ENCODE measurements at places on chromosomes 7 and 10.

- peak; percentile 91 for DNase-seq
Observed at GRCh38 chr10:63671317-63671937, 150.2 kb downstream of the REEP3 start.

GRCh38 chr10:11625019-11625735 is 13.7 kb upstream of the USP6NL start:
- no peak for DNase-seq

DNA sequence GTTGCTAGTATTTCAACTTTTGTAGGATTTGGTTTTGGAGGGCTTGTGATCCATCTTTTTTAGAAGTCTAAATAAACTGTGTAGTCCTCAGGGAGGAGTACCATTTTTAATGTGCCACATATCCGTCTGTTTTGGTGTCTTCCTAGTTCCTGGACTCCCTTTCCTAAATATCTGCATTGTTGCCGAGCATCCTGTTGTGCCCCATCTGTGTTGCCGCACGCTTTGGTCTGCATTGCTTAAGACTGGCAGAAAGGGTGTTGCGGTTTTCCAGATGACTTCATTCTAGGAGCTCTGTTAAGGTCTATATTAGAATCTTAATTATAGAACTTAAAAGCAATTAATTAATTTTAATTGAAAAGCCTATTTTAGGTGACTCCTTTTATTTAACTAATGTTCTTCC is 49.4 kb downstream of the RBM33 start:
- DNase-seq, result no peak

GRCh38 chr7:71131256-71132126 is 453 bp upstream of the GALNT17 start:
- no peak for DNase-seq

DNA sequence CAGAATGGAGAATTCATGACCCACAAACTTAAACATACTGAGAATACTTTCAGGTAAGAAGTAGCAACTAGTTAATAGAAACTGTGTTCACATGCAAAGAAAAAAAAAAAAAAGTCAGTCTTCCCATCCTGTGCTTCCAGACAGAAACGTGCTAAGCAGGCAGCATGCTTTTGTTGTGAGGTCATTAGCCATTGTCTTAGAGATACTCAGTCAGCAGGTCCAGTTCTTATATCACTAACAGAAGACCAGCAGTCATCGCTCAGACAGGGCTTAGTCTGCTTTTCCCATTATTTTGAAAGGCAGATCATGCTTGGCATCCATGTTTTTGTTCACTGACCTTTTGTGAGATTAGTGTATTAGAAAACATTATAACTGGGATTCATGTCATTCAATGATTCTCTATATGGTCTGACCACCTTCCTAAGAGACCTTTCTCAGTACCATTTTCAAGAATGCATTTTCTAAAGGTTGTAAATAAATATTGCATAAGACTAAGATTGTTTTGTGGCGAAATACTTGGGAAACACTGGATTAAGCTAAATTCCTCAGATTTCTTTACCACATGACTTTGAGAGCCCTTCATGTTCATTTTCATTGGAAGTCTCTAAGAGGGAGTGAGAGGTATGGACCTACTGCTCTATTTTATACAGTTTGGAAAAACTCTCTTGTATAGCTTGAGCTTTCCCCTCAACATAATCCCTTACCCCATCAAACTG is 45.0 kb upstream of the AGBL3 start:
- peak; percentile 88 for DNase-seq

DNA sequence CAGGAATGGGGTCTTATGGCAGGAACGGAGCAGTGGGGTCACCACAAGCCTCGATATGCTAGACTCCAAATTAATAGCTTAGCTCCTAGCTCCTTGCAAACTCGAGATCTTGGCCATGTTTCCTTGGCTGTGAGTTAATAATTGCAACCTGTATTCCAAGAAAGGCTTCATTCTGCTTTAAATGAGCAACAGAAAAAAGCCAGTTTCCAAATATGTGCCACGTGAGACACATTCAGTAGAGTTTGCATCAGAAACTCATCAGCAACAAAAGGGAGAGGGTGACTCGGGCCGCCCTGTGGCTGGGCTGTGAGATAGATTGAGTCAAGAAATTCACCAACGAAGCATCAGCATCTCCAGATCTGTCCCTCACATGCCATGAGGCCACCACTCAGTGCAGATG is 112.0 kb downstream of the NPTX2 start:
- DNase-seq, result no peak

- DNase-seq, result no peak
Observed at GRCh38 chr10:130026670-130027456, 62.8 kb upstream of the EBF3 start.

DNA sequence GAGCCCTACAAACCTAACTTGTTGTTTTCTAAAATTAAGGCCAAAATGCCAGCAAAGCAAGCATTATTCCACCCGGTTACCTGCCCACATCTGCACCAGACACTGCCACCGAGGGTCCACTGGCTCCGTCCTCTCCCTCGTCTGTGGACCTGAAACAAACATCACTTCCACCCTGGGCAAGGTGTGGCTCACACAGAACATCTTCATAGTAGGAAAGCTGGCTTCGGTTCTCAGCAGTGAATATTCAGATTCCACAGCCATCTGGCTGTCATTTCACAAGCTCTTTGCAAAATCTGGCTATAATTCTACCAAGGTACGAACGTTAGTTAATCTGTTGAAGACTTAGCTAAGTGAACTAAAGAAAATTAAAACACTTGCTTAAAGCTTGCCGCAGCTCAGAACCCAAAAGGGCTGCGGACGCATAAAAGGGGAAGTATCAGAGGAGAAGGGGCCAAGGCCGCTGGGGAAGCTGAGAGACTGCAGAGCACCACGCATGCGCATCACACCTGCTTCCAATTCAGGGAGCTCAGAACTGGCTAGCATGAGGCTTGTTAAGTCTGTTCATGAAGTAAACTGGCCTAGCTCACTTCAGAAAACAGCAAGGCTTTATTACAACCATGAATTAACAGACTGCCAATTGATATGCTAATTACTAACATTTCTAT is 46.1 kb downstream of the PTPRN2 start:
- DNase-seq, result no peak

DNA sequence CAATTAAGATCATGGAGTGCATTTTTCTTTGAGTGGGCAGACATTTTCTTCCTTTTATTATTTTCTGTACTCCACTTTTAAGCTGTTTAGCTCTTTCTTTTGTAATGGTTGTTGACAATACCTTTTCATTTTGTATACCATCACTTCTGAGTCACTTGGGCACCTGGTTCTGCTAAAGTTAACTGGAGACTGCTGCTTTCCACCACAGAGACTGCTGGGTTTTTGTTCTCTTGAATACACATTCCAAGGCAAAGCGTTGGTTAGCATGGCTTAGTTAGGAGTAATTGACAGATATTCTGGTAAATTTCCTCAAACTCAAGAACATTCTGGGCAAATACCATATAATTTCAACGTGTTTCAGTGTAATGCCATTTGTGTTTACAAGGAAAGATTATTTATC is 541.9 kb upstream of the CELF2 start:
- DNase-seq, result no peak

DNA sequence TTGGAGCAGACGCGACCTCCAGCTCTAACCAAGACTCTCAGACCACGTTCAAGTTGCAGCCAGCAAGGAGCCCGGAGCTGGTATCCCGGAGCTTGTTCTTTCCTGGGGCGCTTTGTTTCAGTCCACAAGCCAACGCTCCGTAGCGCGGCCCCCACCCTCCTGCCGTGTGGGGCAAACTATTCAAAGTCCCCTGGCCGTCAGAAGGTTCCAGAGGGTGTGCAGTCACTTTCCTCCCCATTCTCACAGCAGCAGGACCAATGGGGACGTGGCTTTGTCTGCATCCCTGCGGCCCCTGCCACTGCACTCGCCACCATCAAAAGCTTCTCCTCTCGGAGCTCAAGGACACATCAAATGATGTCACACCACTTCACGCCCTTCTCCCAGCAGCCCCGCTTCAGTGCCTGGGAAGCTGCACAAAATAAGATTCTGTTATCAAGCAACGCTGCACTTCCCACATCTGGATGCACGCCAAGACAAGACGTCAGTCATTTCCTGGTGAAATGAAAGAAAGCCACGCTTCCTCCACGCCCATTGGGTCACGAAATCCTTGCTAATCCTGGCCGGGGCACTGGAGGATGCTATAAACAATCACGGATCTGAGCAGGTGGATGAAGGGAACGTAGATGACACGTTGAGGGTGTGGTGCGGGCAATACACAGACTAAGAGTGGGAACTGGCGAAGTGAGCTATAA is 348.2 kb downstream of the PTPRN2 start:
- no peak for DNase-seq

DNA sequence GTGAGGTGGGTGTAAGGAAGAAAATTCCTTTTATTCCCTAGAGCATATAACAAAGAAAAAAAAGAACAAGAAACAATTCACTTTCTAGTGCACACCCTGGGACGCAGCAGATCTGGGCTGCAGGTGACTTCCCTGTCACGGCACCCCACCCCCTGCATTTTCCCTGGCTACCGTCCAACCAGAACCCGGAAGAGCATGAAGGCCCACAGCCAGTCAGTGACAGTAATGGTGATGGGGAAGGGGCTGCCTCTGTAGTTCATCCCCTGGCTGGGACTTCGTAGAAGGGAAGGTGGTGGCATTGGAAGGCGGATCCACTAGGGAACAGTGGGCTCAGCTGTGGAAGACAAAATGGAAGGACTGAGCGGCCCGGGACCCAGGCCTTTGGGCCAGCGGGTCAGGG is 236.7 kb downstream of the BUB3 start:
- DNase-seq, result no peak

- DNase-seq, result no peak
Observed at GRCh38 chr10:128526791-128527375, 400.7 kb upstream of the MKI67 start.

DNA sequence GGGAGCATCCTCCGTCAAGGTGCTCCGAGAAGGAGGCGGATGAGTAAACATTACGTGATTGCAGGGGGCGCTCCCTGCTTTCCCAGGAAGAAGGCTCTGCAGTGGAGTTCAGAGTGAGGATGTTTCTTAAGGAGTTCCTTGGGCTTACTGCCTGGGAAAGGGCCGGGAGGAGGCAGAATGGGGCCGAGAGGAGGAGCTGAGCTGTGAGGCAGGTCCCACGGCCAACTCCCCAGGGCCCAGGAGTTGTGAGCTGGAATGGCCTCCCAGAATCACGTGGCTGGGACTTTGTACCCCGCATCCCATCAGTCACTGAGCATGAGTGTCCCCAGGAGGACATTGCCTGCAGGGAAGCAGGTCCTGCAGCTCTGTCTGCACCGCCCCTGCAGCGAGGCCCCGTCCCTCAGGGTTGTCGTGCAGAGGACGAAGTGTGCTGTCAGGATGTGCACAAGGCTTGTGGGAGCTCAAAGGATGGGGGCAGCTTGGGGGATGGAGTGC is 75.5 kb downstream of the DYNC2I1 start:
- DNase-seq, result no peak

DNA sequence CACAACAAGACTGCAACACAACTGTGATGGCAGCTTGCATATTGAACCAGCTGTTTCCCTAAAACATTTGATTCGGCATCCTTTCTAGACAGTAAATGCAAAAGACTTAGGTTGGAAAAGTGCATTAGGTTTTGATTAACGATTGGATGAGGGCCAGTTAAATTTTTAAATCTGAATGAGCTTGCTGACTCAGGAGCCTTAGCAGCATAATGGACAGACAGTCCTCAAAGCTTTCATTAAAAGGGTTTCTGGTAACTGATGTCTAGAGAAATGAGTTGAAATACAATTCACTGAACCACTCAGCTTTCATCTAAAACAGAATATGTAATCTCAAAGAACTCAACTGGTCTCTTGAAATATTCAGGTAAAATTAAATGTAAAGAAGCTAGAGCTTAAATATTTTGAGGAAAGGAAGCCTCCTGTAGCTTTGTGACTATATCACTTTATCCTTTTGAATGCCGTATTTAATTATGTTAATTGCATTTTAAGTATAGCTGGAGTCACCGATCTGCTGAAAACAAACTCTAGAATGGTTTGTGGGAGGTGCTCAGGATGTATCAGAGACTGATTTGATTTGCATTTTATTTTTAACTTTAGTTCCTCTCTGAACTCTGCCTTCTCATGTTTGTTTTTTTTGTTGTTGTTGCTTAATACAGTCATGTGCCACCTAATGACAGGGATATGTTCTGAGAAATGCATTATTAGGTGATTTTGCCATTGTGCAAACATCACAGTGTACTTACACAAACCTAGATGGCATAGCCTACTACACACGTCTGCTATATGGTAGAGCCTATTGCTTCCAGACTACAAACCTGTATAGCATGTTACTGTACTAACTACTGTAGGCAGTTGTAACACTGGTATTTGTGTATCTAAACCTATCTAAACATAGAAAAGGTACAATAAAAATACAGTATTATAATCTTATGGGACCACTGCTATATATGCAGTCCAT is 29.2 kb upstream of the ATRNL1 start:
- peak; percentile 83 for DNase-seq

GRCh38 chr7:140656548-140657515 is 15.9 kb upstream of the ADCK2 start:
- peak; percentile 67 for DNase-seq

GRCh38 chr10:102135956-102136526 is 3.2 kb downstream of the PPRC1 start:
- no peak for DNase-seq

DNA sequence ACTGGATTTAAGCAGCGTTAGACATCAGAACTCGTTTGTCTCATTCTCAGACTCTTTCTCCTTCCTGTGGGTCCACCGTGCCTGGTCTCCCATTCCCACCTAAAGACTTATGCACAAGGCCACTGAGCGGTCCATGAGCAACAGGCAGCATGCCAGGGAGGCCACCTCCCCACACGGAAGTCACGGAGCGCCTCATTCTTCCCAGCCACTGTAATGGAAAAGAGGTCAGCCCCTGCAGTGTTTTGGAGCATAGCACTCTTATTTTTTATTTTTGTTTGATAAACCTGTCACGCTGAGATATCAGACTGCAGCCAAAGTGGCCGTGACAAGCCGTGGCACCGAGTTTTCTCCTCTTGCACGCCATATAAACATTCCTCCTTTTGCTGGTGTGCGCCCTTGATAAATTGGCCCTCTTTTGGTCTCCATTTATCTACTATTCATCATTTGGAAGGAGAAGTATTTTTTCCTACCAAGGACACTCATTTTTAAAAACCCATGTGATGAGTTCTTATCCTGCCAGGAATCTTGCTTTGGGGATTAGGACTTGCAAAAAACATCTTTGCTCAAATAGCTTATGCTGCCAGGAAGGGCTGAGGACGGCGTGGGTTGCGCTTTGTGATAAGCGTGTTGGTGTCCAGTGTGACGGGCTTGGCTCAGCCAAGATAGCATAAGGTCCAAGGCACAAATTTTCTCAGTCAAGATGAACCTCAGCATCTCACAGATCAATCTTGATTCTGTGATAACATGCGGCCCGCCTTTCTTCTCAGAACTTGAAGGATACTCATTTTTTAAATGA is 206.0 kb downstream of the CCDC3 start:
- DNase-seq, result no peak

GRCh38 chr7:50449501-50449880 is 659 bp downstream of the FIGNL1 start:
- no peak for DNase-seq

- DNase-seq, result no peak
Observed at GRCh38 chr7:68203251-68203650, 1206.6 kb downstream of the TYW1 start.

GRCh38 chr10:85789982-85790789 is 576.4 kb downstream of the GRID1 start:
- DNase-seq, result no peak
